ENCODE measurements at places on chromosomes 13 and 19.

- no peak for DNase-seq
These were observed 166.4 kb downstream of the TEX29 start for GRCh38 chr13:111486801-111487200.

- DNase-seq, result no peak
These were observed 22.1 kb upstream of the RASA3 start for GRCh38 chr13:114154476-114154875.

DNA sequence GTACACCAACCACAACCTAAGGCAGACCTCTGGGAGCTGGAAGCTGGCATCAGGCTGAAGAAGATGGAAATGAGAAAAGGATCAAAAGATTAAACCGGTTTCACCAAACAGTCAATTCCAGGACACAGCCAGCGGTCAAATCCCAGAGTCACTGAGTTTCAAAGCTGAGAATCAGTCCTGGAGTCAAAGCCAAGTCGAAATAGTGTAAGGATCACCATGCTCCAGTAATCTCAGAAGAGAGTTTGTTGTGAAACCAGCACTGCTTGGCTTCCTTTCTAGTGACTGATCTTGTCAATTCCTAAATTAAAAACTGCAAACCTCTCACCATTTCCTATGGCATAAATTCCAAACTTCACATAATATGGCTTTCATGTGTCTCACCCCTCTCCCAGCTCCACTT is 198.8 kb downstream of the GPC6 start:
- DNase-seq, result no peak

DNA sequence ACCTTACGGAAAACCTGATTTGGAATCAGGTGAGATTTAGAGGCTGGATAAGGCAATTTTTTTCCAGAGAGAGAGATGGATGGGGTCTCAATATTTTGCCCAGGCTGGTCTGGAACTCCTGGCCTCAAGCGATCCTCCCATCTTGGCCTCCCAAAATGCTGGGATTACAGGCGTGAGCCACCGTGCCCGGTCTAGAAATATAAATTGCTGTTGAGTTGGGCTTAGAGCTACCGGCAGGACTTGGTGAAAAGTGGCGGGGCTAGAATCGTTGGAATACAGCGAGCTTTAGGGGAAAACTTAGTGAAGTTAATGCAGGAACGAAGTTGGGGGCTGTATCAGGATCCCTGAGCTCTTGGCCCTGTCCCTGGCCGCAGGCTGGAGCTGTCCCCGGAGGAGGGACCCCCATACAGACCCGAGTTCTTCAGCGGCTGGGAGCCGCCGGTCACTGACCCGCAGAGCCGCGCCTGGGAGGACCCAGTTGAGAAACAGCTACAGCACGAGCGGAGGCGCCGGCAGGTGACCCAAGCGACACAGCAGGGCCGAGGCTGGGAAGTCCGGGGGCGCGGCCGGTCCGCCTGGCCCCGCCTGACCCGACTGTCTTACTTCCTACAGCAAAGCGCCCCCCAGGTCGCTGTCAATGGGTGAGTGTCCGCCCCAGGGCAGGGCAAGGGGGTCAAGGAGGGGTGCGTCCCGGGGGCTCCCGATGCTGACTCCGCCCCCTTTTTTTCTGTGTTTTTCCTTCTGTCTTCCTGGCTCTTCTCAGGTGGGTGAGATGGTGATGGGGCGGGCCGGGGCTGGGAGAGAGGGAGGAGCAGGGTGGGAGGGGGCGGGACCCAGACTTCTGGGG is 7.6 kb downstream of the EPS8L1 start:
- no peak for DNase-seq

- DNase-seq, result no peak
These were observed 8.2 kb upstream of the OR1M1 start for GRCh38 chr19:9078651-9079050.

DNA sequence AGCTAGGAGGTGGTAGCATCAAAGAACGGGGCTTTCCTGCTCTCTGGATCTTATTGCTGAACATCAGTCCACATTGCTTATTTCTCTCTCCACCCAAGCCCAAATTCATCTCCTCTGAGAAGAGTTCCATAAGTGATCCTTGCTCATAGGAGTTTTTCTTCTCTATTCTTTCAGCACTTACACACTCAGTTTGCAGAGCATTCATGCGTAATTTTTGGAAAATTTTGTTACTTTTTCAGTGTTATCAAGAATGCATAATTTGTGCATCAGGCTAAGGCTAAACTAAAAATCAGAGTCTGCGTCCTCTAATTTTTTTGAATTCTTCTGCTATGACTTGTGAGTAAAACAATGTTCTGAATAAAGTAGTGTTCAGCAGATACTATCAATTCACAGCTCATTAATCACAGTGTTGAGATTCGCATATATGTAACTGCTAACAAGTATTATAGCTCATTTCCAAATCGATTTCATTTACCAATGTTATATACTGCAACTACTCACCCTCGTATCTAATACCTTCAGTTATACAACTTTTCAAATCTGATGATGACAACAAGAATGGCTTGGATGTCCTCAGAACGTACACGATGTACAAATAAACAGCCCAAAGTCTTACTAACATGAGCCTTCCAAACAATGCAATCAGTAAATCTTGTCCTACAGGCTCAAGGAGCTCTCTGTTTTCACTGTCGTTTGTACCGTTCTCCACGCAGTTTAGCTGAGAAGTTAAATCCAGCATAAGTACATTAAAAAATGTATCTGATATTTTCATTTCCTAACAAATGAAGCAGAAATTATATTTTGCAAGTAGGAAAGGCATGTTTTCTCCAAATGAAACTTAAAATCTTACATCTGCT is 36.4 kb upstream of the STARD13 start:
- no peak for DNase-seq

DNA sequence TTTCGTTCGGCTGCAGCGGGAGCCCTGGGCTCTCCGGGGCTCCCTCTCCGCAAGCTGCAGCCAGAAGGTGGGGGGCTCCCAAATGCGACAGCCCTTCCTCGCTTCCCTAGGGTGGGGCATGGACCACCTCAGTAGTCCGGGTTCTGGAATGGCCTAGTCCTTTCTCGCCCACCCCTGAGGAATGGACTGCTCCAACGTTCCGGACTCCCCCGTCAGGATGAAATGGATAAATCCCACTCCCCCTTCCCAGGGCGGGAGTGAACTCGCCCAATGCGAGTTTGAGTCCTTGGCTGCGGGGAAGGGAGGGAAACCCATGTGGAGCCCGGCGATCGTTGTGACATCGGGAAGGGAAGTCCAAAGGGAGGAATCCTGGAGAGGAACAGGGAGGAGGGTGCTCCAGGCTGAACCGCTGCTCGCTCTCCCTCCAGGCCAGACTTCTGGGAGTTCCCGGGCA is 5.5 kb downstream of the HRC start:
- peak; percentile 45 for DNase-seq

DNA sequence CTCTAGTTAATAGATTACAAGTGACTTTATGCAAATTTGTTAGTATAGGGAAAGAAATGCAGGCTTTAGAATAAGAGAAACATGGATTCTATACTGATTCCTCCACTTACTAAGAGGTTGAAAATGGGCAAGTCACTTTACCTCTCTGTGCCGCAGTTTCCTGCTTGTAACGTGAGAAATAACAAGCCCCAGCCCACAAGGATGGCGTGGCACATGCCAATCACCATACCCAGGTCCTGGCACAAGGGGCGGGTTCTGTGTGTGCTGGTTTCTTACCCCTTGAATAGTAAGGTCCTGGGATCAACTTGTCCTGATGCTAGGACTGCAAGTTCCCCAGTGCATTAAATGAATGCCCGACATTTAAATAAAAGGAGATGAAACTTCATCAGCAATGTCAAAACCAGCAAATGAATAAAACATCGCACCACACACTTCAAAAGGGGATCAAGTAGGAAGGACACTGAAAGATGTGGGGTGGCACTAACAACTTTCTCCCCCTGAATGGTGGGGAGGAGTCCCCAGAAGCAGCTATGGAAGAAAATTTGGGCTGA is 7.9 kb upstream of the SIGLEC9 start:
- DNase-seq, result no peak

GRCh38 chr19:1765232-1765903 is 12.1 kb downstream of the ONECUT3 start:
- no peak for DNase-seq

DNA sequence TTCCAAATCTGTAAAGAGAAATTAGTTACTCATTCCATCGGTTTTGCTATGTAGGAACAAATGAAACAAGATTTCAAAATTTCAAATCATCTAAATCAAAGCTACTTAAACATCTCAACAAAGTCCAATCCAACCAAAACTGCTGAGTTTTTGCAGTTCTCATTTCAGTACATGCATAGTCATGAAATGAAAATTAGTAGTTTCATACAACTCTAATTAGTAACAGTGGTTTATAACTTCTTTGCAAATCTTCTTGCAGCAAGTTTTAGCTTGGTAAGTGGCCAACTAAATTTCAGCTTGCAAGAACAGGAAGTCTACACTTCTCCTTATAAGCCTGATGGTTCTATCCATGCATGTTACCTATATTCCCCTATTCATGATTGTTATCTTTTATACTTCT is 75.6 kb downstream of the SPRY2 start:
- DNase-seq, result no peak

GRCh38 chr13:33541456-33541855 is 255.9 kb upstream of the STARD13 start:
- no peak for DNase-seq

- DNase-seq, result no peak
These were observed 97.6 kb upstream of the MIR17HG start for GRCh38 chr13:91249861-91250260.

DNA sequence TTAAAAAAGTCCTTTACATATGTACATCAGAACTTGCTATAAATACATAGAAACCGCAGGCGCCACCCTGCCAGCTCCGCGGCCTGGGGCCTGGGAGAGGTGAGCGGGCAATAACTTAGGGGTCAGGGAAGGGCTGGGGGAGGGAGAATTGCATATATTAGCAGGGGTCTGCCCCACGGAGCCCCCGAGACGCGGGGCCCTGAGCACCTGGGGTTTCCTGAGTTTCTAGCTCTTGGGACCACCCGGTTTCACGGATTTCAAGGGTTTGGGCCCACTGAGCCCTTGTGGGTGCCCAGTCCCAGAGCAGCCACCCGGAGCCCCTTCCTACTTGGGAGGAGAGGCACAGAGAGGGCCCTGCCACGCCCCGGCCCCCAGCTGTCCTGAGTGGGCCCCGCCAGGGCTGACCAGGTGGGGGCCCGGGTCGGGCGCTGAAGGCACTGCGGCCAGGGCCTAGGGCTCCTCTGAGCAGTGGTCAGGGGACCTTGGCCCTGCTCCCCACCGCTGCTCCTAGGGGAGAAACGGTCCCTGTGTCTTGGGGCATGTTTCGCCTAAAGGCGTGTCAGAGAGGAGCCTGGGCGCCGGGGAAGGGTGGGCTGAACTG is 4.0 kb downstream of the GPX4 start:
- DNase-seq, result no peak

DNA sequence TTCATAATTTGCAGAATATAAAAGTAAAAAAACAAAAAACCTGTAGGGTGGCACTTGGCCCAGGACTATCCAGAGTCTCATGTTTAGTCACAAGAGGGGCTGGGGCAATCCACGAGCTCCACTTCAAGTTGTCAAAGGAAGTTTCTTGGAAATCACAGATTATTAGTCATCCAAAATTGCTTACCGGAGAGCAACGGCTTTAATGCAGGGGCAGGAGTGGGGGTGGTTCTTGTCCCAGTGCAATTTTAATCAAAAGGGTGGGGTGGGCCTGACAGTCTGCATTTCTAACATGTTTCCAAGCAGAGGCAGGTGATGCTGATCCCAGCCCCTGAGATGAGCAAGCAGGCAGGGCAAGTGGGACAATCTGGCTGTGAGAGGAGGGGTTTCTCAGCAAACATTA is 233.9 kb downstream of the ABCC4 start:
- DNase-seq, result no peak

DNA sequence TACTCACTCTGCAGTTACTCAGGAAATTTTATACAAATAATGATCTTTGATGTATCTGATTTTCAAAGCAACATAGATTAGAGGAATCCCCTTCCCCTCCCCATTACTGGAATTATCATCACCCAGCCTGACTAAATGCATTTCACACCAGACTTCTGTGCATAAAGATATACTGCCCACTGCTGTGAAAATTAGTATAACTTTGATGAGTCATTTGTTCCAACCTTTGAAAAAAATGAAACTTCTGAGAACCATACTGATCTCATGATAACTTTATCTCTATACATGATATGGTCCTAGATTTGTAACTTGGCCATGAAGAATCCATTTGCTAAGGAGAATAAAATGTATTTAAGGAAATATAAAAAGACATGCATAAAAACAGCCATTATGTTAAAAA is 63.9 kb downstream of the GPC6 start:
- no peak for DNase-seq

DNA sequence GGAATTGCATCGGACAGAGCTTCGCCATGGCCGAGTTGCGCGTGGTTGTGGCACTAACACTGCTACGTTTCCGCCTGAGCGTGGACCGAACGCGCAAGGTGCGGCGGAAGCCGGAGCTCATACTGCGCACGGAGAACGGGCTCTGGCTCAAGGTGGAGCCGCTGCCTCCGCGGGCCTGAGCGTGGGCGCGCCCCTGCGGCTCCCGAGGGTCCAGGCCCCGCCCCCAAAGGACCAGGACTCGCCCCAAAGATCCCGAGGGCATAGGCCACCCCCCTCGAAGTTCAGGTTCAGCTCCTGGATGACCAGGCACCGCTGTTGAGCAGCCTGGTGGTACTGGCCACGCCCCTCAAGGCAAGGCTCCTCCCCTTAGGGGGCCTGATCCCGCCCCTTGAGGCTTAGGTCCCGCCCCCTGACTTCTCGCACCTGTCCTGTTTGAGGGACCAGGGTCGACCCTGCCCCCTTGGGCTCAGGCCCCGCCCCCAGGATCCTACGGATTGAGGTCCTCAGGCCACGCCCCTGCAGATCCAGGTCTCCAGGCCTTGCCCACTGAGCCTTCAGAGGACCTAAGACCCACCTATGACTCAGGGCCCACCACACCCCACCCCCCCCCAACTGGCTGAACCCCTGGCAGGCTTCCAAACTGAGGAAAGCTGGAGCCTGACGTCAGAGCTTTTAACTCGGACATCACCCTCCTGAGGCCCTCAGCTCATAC is 43.1 kb downstream of the CYP4F22 start:
- DNase-seq, result no peak

GRCh38 chr19:45195764-45196163 is 17.2 kb downstream of the BLOC1S3 start:
- DNase-seq, result no peak

DNA sequence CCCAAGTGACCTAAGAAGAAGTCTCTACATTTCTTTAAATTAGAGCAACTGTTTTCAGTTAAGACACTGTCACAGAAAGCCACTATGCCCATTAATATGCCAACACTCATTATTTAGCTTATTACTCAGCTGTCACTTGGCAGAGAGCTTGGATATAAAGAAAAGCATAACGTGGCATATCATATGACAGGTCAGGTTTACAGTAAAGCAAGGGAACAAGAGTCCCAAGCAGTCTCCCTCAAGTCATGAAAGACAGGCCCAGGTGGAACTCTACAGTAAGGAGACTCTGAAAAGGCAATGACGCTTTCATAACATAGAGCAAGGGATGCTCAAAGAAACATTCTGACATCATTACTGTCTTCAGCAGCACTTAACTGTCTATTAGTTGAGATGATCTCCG is 6.3 kb downstream of the LHFPL6 start:
- no peak for DNase-seq
